ENCODE measurements at places on chromosomes 4 and X. TPM values are rescaled to one million over a fixed set of nuclear protein-coding genes. Genes with fewer than 3 reads are reported as not detected.

DNA sequence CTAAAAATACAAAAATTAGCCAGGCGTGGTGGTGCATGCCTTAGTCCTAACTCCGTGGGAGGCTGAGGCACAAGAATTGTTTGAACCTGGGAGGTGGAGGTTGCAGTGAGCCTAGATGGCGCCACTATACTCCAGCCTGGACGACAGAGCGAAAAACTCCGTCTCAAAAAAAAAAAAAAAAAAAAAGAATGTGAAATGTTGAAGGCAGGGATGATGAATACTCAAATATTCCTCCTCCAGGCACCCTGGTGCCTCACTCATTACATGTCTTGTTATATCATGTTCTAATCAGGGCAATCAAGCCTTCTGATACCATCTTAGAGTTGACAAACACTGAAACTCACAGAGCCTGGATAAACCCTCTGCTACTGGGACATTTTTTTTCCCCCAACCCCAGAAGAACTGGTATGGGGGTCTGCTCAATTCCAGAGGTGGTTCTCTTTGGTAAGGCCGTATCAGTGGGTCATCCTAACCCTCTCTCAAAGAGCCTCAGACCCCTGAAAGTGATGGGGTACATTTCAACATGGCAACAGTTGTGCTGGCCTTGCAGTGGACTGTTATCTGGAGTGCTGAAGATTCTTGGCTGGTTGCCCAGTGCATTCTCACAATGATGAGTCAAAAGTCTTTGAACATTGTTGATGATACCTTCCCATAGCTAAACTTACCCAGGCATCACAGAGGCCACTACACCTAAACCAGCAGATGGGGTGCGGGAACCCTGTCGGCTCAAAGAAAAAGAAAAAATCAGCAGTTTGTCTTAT, 2.4 kb upstream of the SH3KBP1 start:
- no peak overlapping the region for H3K27ac ChIP-seq
- H3K4me1 ChIP-seq, result no peaks in the 10 kb centered on the region
- no peak overlapping the region for H3K4me3 ChIP-seq
- no peaks in the 10 kb centered on the region for H3K36me3 ChIP-seq
- DNase-seq, result no peak

GRCh38 chrX:31461266-31461665, 389.4 kb upstream of the FTHL17 start:
- no peaks in the 10 kb centered on the region for H3K36me3 ChIP-seq
- no peaks in the 10 kb centered on the region for H3K27me3 ChIP-seq
- no peak overlapping the region for H3K27ac ChIP-seq
- H3K4me3 ChIP-seq, result no peak overlapping the region

PABPC1L2B gene
- total RNA-seq, result not detected

CENPVL3 gene
- total RNA-seq, result not detected

NSG1 gene
- 1.2 TPM for total RNA-seq

GRCh38 chr4:129232589-129233337, 136.8 kb downstream of the C4orf33 start:
- no peaks in the 10 kb centered on the region for H3K4me1 ChIP-seq
- H3K4me3 ChIP-seq, result no peak overlapping the region
- no peaks in the 10 kb centered on the region for H3K36me3 ChIP-seq
- H3K27ac ChIP-seq, result no peak overlapping the region
- no peak for DNase-seq

DNA sequence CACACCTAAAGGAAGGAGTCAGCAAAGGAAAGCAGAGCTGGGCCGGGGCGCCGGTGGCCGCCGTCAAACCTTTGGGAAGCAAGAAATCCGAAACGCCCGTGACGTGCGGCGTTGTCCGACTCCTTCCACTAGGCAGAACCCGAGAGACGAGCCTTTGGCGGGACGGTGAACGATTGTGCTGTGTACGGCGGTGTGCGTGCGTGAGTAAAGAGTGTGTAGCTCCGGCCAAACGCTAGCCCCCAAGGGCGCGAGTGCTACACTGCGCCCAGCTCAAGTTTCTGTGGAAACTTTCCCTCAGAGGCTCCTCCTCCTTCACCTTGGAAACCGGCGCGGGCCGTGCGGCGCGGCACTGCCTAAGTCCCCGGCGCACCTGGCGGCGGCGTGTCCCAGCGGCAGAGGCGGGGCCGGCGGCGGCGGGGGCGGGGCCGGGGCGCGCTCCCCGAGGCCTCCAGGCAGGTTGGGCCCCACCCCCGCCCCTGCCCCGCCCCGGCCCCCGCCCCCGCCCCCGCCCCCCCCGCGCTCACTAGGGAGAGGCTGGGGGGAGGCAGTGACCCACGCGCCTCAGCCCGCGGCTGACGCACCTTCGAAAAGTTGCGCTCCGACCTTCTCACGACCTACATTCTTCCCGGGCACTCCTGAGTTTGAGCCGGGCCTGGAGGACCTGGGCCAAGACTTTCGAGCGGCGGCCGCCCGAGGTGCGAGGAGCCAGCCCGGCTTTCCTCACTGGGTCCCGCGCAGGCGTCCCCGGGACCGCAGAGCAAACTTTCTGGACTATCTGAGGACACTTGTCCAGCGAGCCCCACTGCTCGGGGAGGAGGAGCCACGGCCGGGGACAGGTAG, at the start of gene FHIP1A:
Gene FHIP1A (plus strand): TSS at position 547 of the 840 bp plus-strand sequence. CDS start 157,084 bp downstream, outside the sequence.
- H3K27ac ChIP-seq, result peak within 1 kb of the TSS; percentile 78
- H3K27me3 ChIP-seq, result no peaks in the 10 kb centered on the region
- H3K4me3 ChIP-seq, result peak within 1 kb of the TSS; percentile 45
- H3K4me1 ChIP-seq, result no peaks in the 10 kb centered on the region
- no peaks in the 10 kb centered on the region for H3K36me3 ChIP-seq

TMPRSS11D gene
- not detected for total RNA-seq

EDA gene
- total RNA-seq, result 13.8 TPM

DNA sequence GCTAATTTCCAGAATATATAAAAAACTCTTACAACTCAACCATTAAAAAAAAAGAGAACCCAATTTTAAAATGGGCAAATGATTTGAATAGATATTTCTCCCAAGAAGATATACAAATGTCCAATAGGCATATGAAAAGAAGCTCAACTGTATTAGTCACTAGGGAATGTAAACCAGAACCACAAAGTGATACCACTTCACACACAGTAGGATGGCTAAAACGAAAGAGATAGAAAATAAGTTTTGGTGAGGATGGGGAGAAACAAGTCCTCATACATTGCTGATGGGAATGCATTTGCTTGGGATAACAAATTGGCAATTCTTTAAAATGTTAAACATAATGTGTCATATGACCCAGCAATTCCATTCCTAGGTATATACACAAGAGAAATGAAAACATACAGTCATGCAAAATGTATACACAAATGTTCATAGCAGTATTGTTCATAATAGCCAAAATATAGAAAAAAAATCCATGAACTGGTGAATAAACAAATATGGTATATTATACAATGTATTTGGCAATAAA, 5.7 kb downstream of the TCEAL3 start:
- no peak for DNase-seq
- no peak overlapping the region for H3K27ac ChIP-seq
- H3K36me3 ChIP-seq, result no peaks in the 10 kb centered on the region
- no peak overlapping the region for H3K4me3 ChIP-seq

GRCh38 chr4:100582146-100582545, 64.3 kb upstream of the EMCN start:
- no peaks in the 10 kb centered on the region for H3K36me3 ChIP-seq
- DNase-seq, result no peak
- H3K27ac ChIP-seq, result no peak overlapping the region
- H3K27me3 ChIP-seq, result no peaks in the 10 kb centered on the region
- no peaks in the 10 kb centered on the region for H3K4me1 ChIP-seq
- H3K4me3 ChIP-seq, result no peak overlapping the region

- no peak for DNase-seq
- no peak overlapping the region for H3K4me3 ChIP-seq
- H3K27ac ChIP-seq, result no peak overlapping the region
- no peaks in the 10 kb centered on the region for H3K36me3 ChIP-seq
- no peaks in the 10 kb centered on the region for H3K4me1 ChIP-seq
Measured at GRCh38 chrX:108000751-108001150, 18.6 kb upstream of the TEX13B start.

FGF13 gene
- total RNA-seq, result 7.5 TPM

GRCh38 chr4:17103231-17103630, 204.8 kb upstream of the LDB2 start:
- no peak for DNase-seq
- H3K27ac ChIP-seq, result no peak overlapping the region

SRPX gene
- total RNA-seq, result 148 TPM

GRCh38 chrX:41412261-41413081, 34.7 kb upstream of the NYX start:
- no peaks in the 10 kb centered on the region for H3K27me3 ChIP-seq
- DNase-seq, result peak; percentile 10
- H3K4me1 ChIP-seq, result no peaks in the 10 kb centered on the region
- no peak overlapping the region for H3K4me3 ChIP-seq
- no peak overlapping the region for H3K27ac ChIP-seq

DNA sequence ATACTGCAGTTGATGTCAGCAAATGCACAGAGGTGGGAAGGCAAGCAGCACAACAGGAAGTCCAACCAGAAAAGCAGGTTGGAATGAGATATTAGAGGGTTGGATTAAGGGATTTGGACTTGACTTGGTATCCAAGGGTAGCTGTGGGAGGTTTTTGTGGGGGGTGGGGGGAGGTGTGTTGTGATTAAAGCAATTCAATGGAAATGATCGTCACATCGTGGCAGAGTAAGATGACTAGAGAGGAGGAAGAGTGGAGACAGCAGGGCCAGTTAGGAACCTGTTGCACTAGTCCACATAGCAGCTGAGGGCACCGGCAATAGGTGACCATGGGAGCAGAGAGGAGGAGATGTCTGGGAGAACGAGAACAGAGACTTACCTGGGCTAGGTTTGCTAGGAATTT, 2.4 kb downstream of the SLC25A43 start:
- H3K4me3 ChIP-seq, result no peak overlapping the region
- no peak for DNase-seq
- no peaks in the 10 kb centered on the region for H3K4me1 ChIP-seq

PRKG2 gene
- total RNA-seq, result 1.2 TPM

- no peaks in the 10 kb centered on the region for H3K27me3 ChIP-seq
- no peak overlapping the region for H3K4me3 ChIP-seq
- no peaks in the 10 kb centered on the region for H3K4me1 ChIP-seq
- no peaks in the 10 kb centered on the region for H3K36me3 ChIP-seq
- DNase-seq, result no peak
- no peak overlapping the region for H3K27ac ChIP-seq
Measured at GRCh38 chrX:41589634-41590270, 99.0 kb upstream of the GPR34 start.

DNA sequence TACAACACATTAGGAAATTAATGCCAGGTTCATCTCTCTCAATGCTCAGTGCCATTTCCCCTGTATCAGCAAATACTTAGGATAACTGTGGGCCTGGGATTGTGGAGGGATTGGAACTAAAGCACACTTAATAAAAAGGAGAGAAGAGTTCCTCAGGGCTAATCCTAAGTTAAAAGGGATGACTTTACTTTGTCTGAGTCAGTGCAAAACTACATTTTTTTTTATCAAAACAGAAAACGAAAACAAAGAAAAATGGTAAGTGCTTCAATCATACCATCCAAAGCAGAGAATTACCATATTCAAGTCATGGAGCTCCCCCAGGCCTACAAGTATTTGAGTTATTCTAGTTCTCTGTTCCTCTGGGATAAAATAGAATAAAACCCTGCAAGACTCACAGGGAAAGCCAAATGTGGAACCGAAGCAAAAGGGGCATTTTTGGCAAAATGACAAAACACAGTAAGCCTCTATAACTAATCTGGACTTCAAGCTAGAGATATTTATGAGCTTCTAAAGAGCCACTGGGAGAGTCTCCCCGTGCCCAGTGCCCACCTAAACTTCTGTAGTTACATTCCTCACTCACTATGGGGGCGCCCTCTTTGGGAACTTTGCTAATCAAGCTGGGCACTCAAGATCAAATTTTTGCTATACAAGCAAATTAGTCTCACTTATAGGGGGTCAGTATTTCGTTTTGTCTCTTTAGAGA, 53.4 kb downstream of the PALLD start:
- H3K4me3 ChIP-seq, result no peak overlapping the region
- H3K27ac ChIP-seq, result no peak overlapping the region
- DNase-seq, result no peak
- no peaks in the 10 kb centered on the region for H3K27me3 ChIP-seq
- H3K36me3 ChIP-seq, result no peaks in the 10 kb centered on the region

- no peak overlapping the region for H3K27ac ChIP-seq
- DNase-seq, result no peak
- no peak overlapping the region for H3K4me3 ChIP-seq
- H3K27me3 ChIP-seq, result peaks cover 10% of the 10 kb centered on the region
Measured at GRCh38 chrX:114162068-114162735, 421.7 kb upstream of the HTR2C start.

DNA sequence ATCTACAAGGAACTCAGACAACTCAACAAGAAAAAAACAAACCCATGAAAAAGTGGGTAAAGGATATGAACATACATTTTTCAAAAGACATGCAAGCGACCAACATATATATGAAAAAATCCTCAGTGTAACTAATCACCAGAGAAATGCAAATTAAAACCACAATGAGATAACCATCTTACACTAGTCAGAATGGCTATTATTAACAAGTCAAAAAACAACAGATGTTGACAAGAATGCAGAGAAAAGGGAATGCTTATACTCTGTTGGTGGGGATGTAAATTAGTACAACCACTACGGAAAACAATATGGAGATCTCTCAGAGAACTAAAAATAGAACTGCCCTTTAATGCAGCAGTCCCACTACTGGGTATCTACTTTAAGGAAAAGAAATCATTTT, 12.1 kb downstream of the NIPAL1 start:
- no peak for DNase-seq
- no peak overlapping the region for H3K27ac ChIP-seq
- no peak overlapping the region for H3K4me3 ChIP-seq
- H3K27me3 ChIP-seq, result no peaks in the 10 kb centered on the region
- no peaks in the 10 kb centered on the region for H3K36me3 ChIP-seq

TNIP3 gene
- not detected for total RNA-seq

GRCh38 chrX:150616179-150616862, 47.9 kb downstream of the MTM1 start:
- DNase-seq, result no peak
- H3K4me3 ChIP-seq, result no peak overlapping the region
- H3K27me3 ChIP-seq, result no peaks in the 10 kb centered on the region
- H3K36me3 ChIP-seq, result no peaks in the 10 kb centered on the region
- H3K4me1 ChIP-seq, result no peaks in the 10 kb centered on the region

GRCh38 chrX:17669891-17670290, 67.4 kb upstream of the SCML1 start:
- no peak overlapping the region for H3K4me3 ChIP-seq
- no peaks in the 10 kb centered on the region for H3K4me1 ChIP-seq
- no peaks in the 10 kb centered on the region for H3K36me3 ChIP-seq
- H3K27me3 ChIP-seq, result no peaks in the 10 kb centered on the region
- no peak for DNase-seq

DNA sequence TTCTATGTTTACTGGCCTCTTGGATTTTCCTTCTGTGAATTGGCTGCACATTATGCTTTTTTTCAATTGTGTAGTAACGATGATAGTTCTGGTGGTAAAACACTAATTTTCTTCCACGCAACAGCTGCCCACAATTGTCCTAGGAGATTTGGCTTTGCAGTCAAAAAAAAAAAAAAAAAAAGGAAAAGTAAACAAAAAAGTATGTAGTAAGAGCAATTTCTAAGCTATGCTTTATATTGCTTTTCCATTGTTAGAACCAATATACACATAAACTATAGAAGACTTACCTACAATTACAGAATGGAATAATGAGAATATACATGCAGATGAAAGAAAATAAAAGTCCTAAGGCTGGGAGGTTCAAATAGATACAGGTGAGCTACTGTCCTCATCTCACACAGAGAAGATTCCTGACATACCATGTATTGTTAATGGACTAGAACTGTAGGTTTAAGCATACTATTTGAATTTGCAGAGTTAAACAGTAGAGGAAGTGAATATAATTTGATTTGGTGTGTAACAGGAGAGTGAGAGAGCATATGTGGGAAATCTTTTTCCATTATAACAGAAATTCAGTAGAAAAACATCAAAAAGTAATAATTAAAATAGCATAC, 976.2 kb downstream of the RAB28 start:
- no peaks in the 10 kb centered on the region for H3K4me1 ChIP-seq
- no peak overlapping the region for H3K27ac ChIP-seq
- no peaks in the 10 kb centered on the region for H3K27me3 ChIP-seq

Measured in tibial nerve (tissue), 4 donors.